Thymus (tissue), 14 donors: ENCODE measurements at places on chromosomes 7 and 10. TPM values are rescaled to one million over a fixed set of nuclear protein-coding genes. Genes with fewer than 3 reads are reported as not detected.

Gene ZNF487
- 4.9 TPM for total RNA-seq

GRCh38 chr10:11218395-11218794 is 200.7 kb downstream of the CELF2 start:
- no peak overlapping the region for H3K4me3 ChIP-seq
- H3K36me3 ChIP-seq = peaks cover 94% of the 10 kb centered on the region
- H3K27me3 ChIP-seq = no peaks in the 10 kb centered on the region
- H3K27ac ChIP-seq = no peak overlapping the region

Gene CDC14C
- not detected for total RNA-seq

Gene ELFN1
- 2.6 TPM for total RNA-seq

DNA sequence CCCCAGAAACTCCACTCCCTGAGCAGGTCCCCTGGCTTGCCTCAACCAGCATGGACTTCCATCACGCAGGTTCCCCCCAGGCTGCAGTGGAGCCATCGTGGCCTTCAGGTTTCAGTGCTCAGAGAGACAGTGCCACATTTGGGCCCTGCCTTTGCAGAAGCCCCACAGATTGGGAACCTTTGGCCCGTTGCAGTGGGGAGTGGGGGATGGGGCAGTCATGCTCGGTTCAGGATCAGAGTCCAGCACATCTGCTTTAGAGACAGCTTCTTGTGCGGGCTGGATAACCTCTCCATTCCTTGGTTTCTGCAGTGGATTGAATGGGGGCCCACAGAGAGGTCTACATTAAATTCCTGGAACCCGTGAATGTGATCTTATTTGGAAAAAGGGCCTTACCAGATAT is 183.9 kb downstream of the EBF3 start:
- H3K27ac ChIP-seq = no peak overlapping the region
- no peak for DNase-seq
- no peaks in the 10 kb centered on the region for H3K27me3 ChIP-seq

DNA sequence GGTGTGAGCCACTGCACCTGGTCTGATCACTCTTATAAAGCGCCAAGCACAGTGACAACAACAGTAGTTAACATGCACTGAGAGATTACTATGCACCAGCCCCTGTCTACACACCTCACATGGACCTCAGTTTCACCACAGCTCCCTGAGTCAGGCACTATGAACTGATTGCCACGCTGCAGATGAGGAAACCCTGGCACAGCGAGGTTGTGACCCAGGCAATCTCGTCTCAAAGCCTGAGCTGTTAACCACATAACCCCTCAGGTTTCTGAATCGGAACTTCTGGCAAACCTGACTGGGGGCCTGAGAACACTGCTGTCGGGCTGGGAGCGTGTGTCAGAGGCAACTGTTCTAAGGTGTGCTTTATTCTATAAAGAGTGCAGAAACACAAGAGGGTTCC is 150.8 kb downstream of the RNF216 start:
- peaks cover 17% of the 10 kb centered on the region for H3K4me1 ChIP-seq
- H3K27ac ChIP-seq = no peak overlapping the region

- H3K4me3 ChIP-seq = no peak overlapping the region
- H3K27me3 ChIP-seq = peaks cover 2% of the 10 kb centered on the region
- H3K36me3 ChIP-seq = no peaks in the 10 kb centered on the region
- DNase-seq = no peak
- H3K27ac ChIP-seq = no peak overlapping the region
These were observed 46.3 kb upstream of the ELFN1 start for GRCh38 chr7:1623810-1624209.

GRCh38 chr7:155702616-155703015 is 58.2 kb downstream of the RBM33 start:
- no peaks in the 10 kb centered on the region for H3K27me3 ChIP-seq
- DNase-seq = no peak
- H3K4me1 ChIP-seq = no peaks in the 10 kb centered on the region
- peaks cover 66% of the 10 kb centered on the region for H3K36me3 ChIP-seq

DNA sequence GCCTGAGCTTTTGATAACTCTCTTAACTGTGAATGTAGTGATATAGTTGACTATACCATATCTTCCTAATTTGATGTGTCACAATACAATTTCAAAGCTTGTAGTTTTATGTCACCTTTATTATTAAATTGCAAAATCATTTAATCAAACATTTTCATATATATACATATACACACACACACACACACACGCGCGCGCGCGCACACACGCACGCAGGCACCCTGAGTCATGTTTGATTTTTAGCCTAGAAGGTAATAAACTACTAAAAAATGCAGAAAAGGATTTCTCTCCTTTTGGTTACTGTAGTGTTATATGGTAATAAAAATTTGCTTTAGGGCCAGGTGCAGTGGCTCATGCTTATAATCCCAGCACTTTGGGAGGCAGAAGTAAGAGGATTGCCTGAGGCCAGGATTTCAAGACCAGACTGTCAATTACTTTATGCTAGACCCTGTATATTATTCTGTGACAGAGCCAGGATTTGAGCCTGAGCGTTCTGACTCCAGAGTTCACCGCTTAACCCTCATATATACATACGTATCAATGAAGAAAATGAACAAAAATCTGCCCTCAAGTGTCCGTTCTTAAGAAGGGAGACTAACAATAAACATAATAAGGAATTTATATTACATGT is 89.6 kb downstream of the PODXL start:
- H3K4me3 ChIP-seq = no peak overlapping the region
- H3K36me3 ChIP-seq = peaks cover 60% of the 10 kb centered on the region
- H3K27ac ChIP-seq = no peak overlapping the region

DNA sequence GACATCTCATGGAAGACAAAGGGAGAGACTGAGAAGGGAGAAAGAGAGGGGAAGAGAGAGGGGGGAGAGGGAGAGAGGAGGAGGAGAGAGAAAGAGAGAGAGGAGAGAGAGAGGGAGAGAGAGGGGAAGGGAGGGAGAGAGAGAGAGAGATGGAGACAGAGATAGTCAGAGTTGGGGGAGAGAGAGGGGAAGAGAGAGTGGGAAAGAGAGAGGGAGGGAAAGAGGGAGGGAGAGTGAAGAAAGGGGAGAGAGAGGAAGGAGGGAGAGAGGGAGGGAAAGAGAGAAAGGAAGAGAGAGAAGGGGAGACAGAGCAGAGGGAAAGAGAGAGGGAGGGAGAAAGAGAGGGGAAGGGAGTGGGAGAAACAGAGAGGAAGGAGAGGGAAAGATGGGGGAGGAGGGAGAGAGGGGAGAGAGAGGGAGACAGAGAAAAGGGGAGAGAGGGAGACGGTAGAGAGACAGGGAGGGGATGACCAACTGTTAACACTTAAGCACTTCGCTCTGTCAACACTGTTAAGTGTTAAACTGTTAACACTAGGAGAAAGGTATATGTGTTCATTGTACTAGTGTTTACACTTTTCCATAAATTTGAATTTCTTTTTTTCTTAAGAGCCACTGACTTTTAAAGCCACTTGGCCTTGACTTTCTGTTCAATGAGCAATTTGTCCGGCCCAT is 21.8 kb upstream of the SDK1 start:
- no peak for DNase-seq
- H3K4me1 ChIP-seq = no peaks in the 10 kb centered on the region
- H3K27ac ChIP-seq = no peak overlapping the region
- no peaks in the 10 kb centered on the region for H3K36me3 ChIP-seq
- H3K4me3 ChIP-seq = no peak overlapping the region
- no peaks in the 10 kb centered on the region for H3K27me3 ChIP-seq

Gene FIS1
- total RNA-seq = 188 TPM
